ENCODE measurements at places on chromosomes 13 and 19. TPM values are rescaled to one million over a fixed set of nuclear protein-coding genes. Genes with fewer than 3 reads are reported as not detected.
A peak's percentile ranks its signal among the peaks of the same experiment; 100 is the strongest.

DNA sequence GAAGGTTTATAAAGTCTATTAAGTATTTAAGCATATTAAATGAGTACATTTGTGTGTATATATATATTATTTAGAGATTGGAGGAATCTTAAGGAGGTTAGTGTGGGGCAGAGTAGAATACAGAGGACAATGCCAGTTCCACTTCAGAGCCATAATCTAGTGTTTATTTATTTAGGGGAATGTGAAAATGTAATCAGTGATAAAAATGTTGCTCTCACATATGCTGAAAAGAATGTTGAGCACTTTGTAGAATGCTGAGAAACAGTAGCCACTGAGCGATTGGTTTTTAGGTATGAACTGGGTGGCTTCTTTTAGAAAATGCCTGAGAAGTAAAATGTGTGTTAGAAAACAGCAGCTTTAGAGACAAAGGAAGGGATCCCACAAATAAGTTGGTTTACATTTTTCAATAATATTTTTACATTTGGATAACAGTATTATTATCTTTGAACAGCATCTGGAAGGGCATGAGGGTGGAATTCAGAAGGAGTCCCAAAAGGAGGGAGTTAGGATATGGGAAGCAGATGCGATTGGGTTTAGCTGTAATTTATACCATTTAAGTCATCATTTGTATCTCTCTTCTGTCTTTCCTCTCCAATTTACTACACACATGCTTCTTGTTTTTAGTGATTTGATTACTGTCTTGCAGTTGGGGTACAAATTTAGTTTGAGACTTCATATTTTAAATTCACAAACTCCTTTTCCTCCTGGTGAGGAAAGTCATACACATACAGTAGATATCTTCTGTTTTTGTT is 68.6 kb downstream of the NDFIP2 start:
- no peak overlapping the region for H3K27ac ChIP-seq
- H3K4me1 ChIP-seq, result no peaks in the 10 kb centered on the region
- H3K4me3 ChIP-seq, result no peak overlapping the region

GRCh38 chr13:102869948-102870676 is 24.3 kb downstream of the ERCC5 start:
- no peak overlapping the region for H3K4me3 ChIP-seq
- H3K36me3 ChIP-seq, result peaks cover 9% of the 10 kb centered on the region
- no peak overlapping the region for H3K27ac ChIP-seq

The CFD gene
- 9.8 TPM for total RNA-seq

DNA sequence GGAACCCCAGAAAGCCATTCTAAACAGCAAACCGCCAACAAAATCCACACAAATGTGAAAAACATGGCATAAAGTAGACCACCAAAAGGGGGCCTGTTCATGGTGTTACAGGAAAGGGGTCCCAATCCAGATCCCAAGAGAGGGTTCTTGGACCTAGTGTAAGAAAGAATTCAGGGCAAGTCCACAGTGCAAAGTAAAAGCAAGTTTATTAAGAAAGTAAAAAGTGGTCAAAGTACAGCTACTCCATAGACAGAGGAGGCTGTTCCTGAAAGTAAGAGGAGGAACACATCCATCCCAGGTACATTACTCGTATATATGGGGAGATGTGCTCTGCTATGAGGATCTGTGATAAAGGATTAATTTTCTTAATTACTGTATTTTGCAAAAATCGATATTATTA is 67.8 kb upstream of the SLC15A1 start:
- H3K27ac ChIP-seq, result no peak overlapping the region
- no peak for DNase-seq
- no peak overlapping the region for H3K4me3 ChIP-seq

The FFAR2 gene
- total RNA-seq, result not detected

- no peaks in the 10 kb centered on the region for H3K4me1 ChIP-seq
- no peak overlapping the region for H3K4me3 ChIP-seq
- no peak overlapping the region for H3K27ac ChIP-seq
- H3K36me3 ChIP-seq, result peaks cover 28% of the 10 kb centered on the region
Observed at GRCh38 chr19:18897094-18898029, 1.4 kb upstream of the CERS1 start.

DNA sequence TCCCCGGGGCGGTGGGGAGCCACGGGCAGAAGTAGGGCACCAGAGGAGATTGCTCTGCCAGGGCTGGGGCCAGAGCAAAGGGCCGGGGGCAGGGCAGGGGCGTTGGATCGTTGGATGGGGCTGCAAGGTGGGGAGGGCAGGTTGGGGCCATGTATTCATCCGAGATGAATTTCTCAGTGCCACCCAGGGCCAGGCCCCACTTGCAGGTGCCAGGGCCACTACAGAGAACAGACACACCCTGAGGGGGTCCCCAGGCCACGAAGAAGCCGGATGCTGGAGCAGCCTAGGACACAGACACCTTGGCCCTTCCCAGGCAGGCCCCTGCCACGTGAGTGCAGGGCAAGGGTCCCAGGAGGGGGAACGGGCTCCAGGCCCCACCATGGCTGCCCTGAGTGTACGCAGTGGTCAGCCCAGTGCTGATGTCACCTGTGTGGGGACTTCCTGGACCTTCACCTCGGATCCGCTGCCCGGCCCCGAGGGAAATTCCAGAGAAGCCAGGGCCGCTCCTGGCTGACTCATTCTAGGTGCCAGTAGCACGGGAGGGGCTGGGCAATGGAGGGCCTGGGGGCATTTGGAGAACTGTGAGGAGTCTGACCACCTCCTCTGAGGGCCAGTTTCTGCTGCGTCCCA is 9.6 kb upstream of the SBNO2 start:
- peaks cover 26% of the 10 kb centered on the region for H3K27me3 ChIP-seq
- no peak for DNase-seq
- no peaks in the 10 kb centered on the region for H3K36me3 ChIP-seq
- no peak overlapping the region for H3K27ac ChIP-seq

DNA sequence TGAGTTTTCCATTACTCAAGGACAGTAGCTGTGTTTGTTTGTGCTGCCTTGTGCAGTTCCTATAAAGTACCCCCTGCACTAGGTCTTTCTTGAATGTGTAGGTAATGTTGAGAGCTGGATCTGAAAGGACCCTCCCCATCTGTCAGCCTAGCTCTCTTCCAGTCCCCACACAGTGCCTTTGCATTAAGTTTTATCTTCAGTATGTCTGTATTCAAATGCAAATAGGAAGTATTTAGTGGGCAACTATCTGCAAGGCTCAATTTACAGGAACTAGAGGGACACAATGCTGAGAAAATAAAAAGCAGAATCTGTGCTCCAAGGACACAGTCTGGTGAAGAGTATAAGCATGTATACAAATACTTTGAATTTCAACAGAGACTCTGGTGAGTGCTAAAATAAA is 558.5 kb downstream of the RFC3 start:
- DNase-seq, result no peak
- H3K27me3 ChIP-seq, result no peaks in the 10 kb centered on the region
- no peak overlapping the region for H3K4me3 ChIP-seq
- H3K27ac ChIP-seq, result no peak overlapping the region
- no peaks in the 10 kb centered on the region for H3K4me1 ChIP-seq

DNA sequence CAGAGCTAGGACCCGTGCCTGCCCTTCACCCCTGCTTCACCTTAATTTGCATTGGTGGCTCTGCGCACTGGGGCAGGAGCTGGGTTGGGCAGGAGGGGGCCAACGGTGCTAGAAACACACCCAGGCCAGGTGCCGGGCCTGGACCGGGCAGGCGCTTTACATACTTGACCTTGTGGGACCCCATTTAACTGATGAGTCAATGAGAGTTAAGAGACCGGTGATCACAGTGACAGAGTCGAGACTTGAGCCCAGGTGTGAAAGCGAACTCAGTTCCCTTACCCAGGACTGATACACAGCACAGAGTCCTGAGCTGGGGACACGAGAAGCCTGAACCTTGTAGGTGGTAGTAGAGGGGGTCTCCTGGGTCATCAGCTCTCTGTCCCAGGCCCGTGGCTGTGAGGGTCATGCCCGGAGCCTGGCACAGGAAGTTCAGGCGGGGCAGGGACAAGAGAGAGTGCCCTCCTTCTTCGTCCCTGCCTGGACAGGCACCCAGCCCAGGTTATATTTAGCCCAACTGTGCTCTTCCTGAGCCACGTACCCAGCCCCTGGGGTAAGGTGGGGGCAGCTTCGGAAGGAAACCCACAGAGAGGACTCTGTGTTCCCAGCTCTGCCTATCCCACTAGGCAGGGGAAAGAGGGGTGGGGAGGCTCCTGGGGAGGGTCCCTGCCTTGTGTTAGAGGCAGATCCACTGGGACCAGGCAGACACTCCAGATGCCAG is 1.9 kb downstream of the PRX start:
- H3K27me3 ChIP-seq, result no peaks in the 10 kb centered on the region
- H3K27ac ChIP-seq, result no peak overlapping the region
- peaks cover 20% of the 10 kb centered on the region for H3K4me1 ChIP-seq
- H3K36me3 ChIP-seq, result no peaks in the 10 kb centered on the region

DNA sequence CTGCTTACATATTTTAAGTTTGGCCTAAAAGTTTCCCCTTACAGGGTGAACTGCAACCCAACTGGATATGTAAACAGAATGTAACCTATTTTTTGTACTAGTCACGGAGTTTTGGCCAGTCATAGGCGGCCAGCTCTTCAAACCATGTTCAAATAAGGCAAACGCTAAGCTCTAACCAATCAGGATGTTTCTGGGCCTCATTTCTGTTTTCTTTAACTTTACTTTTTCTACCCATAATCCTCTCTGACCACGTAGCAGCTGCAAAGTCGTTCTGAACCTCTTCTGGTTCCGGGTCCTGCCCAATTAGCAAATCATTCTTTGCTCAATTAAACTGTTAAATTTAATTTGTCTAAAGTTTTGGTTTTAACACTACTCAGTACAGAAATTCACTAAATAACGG is 8.2 kb upstream of the ZMYM2 start:
- H3K27me3 ChIP-seq, result no peaks in the 10 kb centered on the region
- no peak for DNase-seq
- H3K4me1 ChIP-seq, result no peaks in the 10 kb centered on the region
- no peaks in the 10 kb centered on the region for H3K36me3 ChIP-seq
- H3K4me3 ChIP-seq, result no peak overlapping the region

- no peaks in the 10 kb centered on the region for H3K36me3 ChIP-seq
- H3K27ac ChIP-seq, result no peak within 1 kb of the TSS
- H3K4me3 ChIP-seq, result peak within 1 kb of the TSS; percentile 25
- DNase-seq, result peak; percentile 52
Observed at GRCh38 chr19:1512671-1513498, at the start of gene ADAMTSL5. ADAMTSL5 (minus strand) TSS chr19:1513019; CDS start chr19:1510943, 2,076 bp downstream.

DNA sequence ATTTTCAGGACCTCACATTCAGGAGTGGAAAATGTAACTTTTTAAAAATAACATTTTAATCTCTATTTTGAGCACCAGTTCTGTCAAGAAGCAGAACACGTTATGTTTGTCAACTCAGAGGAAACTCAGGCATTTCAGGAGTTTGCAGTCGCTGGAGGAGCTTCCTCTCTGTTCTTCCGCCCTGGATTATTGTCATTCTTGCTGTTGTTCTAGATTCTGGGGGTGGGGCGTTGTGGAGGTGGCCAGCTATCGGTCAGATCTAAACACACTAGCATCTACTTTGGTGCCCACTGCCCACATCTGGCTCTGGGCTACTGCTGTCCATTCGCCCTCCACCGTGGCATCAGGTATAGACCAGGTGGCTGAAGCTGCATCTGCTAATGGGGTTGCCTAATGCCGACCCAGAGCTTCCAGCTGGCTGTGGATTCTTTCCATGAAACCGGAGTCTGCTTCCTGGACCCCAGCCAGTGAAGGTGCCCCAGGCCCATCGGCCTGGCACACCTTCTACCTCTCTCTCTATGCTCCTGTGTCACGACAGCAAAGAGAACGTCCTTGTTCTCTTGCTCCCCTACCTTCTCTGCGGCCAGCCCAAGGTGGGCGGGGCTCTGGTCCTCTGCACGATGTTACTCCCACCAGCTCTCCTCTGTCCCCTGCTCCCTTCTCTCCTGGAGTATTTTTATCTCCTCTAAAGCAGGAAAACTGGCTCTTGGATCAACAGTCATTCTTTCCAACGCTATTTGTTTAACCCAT is 36.7 kb upstream of the DGKH start:
- H3K27ac ChIP-seq, result no peak overlapping the region
- H3K27me3 ChIP-seq, result no peaks in the 10 kb centered on the region
- H3K4me3 ChIP-seq, result no peak overlapping the region
- DNase-seq, result no peak

The YJEFN3 gene
- total RNA-seq, result 14.2 TPM

The MISP gene
- total RNA-seq, result not detected

The SMIM44 gene
- total RNA-seq, result not detected

GRCh38 chr13:104006625-104007075 is 940.4 kb upstream of the SLC10A2 start:
- H3K36me3 ChIP-seq, result no peaks in the 10 kb centered on the region
- no peaks in the 10 kb centered on the region for H3K4me1 ChIP-seq
- DNase-seq, result no peak
- H3K27me3 ChIP-seq, result no peaks in the 10 kb centered on the region

The ILF3 gene
- total RNA-seq, result 331 TPM

The IGFL2 gene
- total RNA-seq, result not detected

DNA sequence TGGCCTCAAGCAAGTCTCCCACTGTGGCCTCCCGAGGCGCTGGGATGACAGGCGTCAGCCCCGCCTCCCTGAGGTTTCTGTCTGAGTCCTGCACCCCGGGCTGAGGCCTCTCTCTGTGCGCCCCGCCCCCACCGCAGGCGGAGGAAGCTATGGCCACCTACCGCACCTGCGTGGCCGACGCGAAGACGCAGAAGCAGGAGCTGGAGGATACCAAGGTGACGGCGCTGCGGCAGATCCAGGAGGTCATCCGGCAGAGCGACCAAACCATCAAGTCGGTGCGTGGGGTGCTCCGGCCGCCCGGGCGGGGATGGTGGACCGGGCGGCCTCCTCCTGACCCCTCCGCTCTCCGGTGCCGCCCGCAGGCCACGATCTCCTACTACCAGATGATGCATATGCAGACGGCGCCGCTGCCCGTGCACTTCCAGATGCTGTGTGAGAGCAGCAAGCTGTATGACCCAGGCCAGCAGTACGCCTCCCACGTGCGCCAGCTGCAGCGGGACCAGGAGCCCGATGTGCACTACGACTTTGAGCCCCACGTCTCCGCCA is 12.7 kb downstream of the ARHGAP45 start:
- peaks cover 97% of the 10 kb centered on the region for H3K4me1 ChIP-seq
- H3K4me3 ChIP-seq, result peak overlapping the region; percentile 54
- H3K27me3 ChIP-seq, result no peaks in the 10 kb centered on the region
- H3K27ac ChIP-seq, result peak overlapping the region; percentile 58
- DNase-seq, result no peak
- H3K36me3 ChIP-seq, result peaks cover 79% of the 10 kb centered on the region

- H3K4me1 ChIP-seq, result no peaks in the 10 kb centered on the region
- no peak overlapping the region for H3K4me3 ChIP-seq
- H3K36me3 ChIP-seq, result no peaks in the 10 kb centered on the region
- no peak overlapping the region for H3K27ac ChIP-seq
- no peaks in the 10 kb centered on the region for H3K27me3 ChIP-seq
Observed at GRCh38 chr13:71149498-71150363, 717.3 kb downstream of the DACH1 start.

- no peak overlapping the region for H3K4me3 ChIP-seq
- no peak for DNase-seq
- H3K4me1 ChIP-seq, result no peaks in the 10 kb centered on the region
- no peak overlapping the region for H3K27ac ChIP-seq
Observed at GRCh38 chr19:36043952-36044351, 10.1 kb downstream of the THAP8 start.

The ZNF541 gene
- total RNA-seq, result 0.58 TPM

The DOCK9 gene
- total RNA-seq, result 170 TPM

- no peak overlapping the region for H3K27ac ChIP-seq
- H3K27me3 ChIP-seq, result peaks cover 3% of the 10 kb centered on the region
- H3K4me1 ChIP-seq, result no peaks in the 10 kb centered on the region
- H3K4me3 ChIP-seq, result no peak overlapping the region
- no peaks in the 10 kb centered on the region for H3K36me3 ChIP-seq
Observed at GRCh38 chr19:32558607-32559228, 22.3 kb upstream of the PDCD5 start.

- H3K4me1 ChIP-seq, result peaks cover 8% of the 10 kb centered on the region
- no peak overlapping the region for H3K27ac ChIP-seq
- no peak overlapping the region for H3K4me3 ChIP-seq
- H3K36me3 ChIP-seq, result peaks cover 10% of the 10 kb centered on the region
- H3K27me3 ChIP-seq, result no peaks in the 10 kb centered on the region
- no peak for DNase-seq
Observed at GRCh38 chr19:18157465-18158063, 4.6 kb downstream of the PIK3R2 start.

The F2RL3 gene
- total RNA-seq, result 0.15 TPM

All from T-cell (primary cell).